ENCODE measurements at places on chromosomes 5 and 9.

DNA sequence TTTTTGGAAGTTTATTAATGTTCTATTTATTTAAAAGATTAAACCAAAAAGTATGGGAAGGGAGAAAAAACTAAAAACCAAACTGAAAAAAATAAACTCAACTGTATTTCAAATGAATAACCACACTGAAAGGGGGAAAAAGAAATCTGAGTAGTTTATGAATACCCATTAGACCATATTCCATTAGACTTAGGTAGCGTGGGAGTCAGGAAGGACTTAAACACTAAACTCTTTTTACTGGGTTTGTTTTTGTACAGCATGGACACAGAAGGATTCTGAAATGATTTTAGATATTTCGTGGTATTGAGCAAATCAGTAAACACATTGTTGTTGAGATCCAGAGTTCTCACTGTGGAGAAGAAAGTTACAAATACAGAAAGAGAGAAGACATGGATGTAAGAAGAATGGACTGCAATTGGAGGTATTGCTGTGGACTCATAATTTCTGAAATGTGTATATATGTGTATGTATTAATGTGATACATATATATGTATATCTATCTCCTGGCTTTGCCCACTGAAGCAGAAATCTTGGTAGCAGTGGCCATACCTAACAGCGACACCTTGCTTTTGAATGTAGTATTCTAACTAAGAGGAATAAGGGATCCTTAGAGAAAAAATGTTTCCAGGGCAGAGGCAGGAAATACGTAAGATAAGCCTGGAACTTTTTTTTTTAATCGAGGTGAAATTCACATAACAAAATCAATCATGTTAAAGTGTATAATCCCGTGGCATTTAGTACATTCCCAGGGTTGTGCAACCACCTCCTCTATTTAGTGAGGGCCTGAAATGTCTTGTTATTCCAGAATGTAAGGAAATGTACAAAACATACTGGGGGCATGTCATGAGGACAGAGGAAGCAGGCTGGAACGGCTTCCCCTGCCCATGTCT, 228.8 kb downstream of the SMARCA2 start:
- no peak for DNase-seq

- no peak for DNase-seq
Observed at GRCh38 chr5:87572090-87572489, 159.4 kb upstream of the CCNH start.

- peak; percentile 75 for DNase-seq
Observed at GRCh38 chr9:35051069-35051967, 21.1 kb downstream of the VCP start.

- DNase-seq: no peak
Observed at GRCh38 chr5:55134053-55134722, 25.8 kb upstream of the GPX8 start.

- DNase-seq: no peak
Observed at GRCh38 chr5:155134130-155134529, 120.6 kb downstream of the KIF4B start.

GRCh38 chr5:71782393-71782770, 63.3 kb downstream of the CARTPT start:
- no peak for DNase-seq

GRCh38 chr5:61964201-61964600, 341.8 kb upstream of the KIF2A start:
- no peak for DNase-seq

DNA sequence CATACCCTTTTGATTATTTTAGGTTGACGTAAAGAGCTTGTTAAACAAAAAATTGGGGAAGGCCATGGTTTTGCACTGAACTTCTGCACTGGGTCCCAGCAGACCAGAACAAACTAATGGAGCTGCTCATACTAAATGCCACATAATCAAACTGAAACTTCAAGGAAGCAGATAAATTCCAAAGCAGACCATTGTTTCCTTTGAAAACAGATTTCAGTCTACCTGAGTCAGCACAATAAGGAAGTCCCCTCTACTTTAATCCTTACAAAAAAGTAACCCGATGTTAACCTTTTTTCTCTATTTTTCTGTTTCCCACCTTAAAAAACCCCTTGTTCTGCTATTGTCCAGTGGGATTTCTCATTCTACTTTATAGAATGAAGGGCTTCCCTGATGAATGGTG, 39.2 kb downstream of the WDR36 start:
- DNase-seq: no peak

- no peak for DNase-seq
Observed at GRCh38 chr9:134937164-134937555, 19.4 kb upstream of the FCN1 start.

DNA sequence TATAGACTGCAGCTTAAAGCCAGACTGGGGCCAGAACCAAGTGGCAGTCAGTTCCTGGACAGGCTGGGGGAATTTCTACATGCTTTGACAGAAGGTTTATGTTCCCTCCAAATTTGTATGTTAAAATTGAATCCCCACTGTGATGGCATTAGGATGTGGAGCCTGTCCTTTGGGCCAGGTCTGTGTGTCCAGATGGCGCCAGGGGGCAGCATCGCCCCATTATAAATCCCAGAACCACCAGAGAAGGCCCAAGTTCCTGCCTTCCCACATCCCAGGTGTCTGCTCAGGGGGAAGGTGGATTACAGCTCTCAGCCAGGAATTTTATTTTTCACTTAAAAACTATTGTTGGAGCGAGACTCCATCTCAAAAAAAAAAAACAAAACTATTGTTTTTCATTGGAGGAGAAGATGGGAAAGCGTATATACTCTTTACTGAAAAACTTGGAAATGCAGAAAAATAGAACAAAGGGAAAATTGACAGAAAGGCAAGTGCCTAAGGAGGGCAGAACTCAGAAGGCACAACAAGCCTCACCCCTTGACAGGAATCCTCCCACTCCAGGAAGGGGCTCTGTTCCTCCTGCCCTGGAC, 5.0 kb downstream of the IL3 start:
- DNase-seq: peak; percentile 60

GRCh38 chr9:88326936-88327335, 61.3 kb upstream of the SPIN1 start:
- DNase-seq: no peak

DNA sequence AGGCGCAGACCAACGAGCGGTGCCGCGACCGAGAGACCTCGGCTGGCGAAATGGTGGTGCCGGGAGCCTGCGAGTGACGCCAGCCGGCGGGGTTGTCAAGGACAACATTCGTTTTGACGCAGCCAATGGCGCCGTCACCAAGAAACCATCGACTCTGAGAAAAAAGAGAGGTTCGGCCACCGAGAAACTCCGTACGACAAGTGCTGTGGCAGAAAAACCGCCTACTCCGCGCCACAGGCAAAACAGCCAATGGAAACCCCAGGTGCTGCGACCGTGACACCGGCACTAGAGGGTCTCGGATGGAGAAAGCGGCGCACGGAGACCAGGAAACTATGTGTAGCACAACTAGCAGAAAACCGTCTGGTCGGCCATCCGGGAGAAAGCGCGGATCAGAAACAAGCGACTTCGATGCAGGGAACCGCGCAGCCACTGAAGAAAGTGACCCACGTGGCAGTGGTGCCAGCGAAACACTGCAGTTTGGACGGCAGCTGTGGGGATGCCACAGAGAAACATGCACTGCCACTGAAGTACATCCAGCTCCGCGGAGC, 88.8 kb downstream of the ANXA2R start:
- peak; percentile 60 for DNase-seq

DNA sequence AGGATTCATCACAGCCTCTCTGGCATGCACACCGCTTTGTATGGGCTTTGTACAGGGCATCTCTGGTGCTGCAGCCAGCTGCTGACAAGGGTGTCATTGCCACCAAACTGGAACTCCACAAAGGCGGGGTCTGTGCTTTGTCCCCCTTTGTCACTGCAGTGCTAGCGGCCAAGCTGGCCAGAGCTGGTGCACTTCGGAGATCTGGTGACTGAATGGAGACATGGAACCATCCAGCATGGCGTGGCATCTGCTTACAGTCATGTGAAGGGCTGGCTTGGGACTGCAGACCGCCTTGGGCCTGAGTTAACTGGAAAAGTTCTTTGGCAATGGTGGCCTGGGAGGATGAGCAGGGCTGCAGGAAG, 18.7 kb upstream of the COL5A1 start:
- no peak for DNase-seq

Measured in Kasumi-1 (cell line).